ENCODE measurements at places on chromosomes 13 and 19.

DNA sequence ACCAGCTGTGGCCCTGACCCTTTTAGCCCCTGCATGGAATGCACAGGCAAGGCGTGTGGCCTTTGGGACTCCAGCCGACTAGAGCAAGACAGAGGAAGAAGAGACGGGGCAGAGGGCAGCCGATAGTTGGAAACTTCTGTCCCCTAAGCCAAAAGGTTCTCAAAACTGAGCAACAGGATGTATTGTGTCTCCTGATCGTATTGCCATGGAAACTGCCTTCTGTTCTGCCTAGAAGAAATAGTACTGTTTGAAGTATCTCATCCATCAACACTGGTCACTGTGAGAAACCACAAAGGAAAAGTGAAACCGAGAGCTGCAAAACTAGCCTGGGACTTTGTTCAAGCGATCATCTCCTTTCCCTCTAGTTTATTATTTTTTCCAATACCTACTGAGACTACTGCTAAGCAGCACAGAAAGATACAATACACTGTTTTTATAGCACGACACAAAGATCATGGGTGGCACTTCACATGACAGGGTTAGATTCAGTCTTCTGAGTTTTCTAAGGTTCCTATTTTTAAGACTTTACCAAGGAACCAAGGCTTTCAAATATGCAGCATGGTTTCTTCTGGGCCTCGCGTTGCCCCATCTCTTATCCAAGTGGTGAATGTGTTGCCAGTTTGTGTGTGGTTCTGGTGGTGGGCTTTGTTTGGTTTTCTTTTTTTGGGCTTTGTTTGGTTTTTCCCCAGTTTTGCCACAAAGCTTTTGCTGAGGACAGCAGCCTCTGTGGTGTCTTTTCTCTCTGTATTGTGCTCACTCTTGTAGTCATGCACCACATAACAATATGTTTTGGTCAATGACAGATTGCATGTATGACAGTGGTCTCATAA is 49.3 kb upstream of the GPR183 start:
- no peak for DNase-seq

DNA sequence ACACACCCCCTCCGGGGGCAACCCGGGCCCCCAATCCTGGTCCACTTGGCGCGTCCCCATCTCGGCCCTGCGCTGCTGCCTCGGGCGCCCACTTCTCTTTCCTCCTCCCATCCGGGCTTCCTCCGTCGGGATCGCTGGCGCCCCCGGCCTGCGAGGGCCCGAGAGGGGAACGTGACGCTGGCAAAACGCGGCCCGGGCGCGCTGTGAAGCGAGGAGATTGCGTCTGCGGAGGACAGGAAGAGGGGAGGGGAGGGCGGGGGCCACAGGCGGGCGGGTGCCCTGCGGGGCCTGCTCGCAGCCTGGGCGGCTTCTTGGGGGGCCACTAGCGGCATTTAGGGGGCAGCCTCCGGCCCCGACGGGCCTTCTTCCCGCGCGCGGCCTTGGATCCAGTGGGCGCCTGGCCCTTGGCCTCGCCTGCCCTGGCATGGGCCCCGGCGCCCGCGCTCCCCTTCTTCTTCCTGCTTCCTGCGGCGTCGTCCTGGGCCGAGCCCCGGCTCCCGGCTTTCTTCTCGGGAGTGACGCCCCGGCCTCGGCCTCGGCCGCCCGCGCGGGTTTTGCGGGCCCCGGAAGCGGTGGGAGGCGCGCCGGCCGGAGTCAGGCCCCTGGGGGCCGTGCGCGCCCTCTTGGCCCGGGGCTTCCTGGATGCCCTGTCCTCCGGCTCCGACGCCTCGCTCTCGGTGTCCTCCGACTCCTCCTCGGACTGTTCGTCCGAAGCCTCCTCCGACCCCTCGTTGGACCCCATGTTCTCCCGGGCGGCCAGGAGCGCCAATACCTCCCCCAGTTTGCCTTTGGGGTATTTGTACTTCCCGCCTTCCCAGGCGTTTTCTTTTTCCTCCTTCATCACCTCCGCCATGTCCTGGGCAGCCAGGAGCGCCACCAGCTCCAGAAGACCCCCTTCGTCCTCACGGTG is 2.2 kb downstream of the PNMA8B start:
- no peak for DNase-seq

DNA sequence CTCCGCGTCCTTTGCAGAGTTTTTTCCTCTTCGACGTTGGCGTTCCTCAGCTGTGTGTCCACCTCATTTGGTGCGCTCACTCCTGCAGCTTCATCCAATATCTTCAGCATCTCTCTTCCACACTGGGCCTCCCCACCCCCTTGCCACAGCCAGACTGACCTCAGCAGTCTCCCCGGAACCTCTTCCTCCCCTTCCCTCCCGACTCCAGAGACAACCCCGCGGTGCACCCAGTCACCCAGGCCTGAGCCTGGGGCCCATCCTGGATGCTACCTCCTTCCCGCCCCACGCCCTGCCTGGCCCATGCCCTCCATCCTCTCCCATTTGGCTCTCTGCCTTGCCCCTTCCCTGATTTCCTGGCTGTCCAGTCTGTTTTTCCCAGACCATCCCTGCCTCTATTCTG is 8.1 kb upstream of the C5AR2 start:
- no peak for DNase-seq

DNA sequence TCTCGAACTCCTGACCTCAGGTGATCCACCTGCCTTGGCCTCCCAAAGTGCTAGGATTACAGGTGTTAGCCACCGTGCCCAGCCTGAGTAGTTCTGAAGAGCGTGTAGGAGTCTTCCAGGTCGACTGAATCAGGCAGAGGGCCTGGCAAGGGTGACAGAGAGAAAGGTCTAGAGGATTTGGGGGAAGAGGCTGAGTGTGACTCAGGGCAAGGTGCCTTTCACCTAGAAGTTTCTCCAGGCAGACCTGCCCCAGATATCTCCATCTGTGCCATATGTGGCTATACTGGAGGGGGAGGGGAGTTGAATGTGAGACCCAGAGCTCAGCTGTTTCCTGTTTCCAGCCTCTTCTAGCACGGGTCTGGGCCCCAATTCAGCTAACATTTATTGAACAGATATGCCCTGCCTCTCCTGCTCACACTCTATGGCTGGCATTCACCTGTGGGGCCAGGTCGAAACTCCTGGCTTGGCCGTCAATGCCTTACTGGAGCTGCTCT is 1.3 kb downstream of the CCDC159 start:
- DNase-seq: no peak

DNA sequence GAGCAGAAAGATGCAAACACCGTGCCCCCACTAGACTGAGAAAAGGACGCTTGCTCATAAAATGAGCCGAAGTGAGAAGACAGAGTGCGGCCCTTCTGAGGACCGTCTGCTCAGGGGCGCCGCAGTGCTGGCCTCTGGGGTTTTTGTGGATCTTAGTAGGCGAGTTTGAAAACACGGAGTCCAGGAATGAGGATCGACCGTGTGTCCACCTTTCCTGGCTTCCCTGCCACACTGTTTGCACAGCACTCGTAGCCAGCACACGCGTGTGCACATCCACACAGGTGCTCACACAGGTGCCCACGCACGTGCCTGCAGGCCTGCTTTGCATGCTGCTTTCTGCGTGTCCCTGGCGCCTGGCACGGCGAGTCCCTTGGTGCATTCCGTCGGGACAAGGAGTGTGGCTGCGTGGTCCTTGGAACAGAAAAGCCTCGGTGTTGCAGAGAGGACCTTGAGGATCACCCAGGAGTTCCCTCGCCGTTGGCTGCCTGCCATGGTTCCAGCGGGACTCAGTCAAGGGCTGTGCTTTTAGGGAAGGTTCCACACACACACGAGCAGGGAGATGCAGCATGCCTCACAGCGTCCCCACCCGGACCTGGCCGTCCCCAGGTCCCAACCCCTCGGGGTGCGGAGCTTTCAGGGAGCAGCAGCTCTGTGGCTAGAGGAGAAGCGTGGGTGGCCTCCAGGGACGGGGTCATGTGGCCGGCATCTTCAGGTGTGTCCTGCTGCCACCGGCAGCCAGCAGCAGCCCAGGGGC is 10.1 kb upstream of the ZNF554 start:
- DNase-seq: no peak

GRCh38 chr13:100476963-100477362 is 111.6 kb downstream of the GGACT start:
- no peak for DNase-seq

DNA sequence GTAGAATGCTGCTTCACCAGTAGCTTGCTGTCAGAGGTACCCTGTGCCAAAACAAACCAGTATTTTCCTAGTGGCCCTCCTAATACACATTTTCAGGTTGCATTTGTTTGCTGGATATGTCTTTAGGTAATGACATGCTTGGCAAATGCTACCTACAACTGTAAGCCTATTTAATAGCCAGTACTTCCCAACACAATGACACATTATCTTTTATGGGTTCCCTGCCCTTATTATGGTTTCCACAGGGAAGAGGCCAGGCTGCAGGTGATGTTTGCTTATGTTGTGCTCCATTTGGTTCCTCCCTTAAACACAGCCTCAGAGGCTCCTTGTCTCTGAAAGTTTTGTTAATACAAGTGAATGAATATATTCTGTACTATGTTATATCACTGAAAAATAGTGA is 24.7 kb downstream of the FRY start:
- no peak for DNase-seq

GRCh38 chr19:19642506-19643157 is 825 bp downstream of the GMIP start:
- no peak for DNase-seq

DNA sequence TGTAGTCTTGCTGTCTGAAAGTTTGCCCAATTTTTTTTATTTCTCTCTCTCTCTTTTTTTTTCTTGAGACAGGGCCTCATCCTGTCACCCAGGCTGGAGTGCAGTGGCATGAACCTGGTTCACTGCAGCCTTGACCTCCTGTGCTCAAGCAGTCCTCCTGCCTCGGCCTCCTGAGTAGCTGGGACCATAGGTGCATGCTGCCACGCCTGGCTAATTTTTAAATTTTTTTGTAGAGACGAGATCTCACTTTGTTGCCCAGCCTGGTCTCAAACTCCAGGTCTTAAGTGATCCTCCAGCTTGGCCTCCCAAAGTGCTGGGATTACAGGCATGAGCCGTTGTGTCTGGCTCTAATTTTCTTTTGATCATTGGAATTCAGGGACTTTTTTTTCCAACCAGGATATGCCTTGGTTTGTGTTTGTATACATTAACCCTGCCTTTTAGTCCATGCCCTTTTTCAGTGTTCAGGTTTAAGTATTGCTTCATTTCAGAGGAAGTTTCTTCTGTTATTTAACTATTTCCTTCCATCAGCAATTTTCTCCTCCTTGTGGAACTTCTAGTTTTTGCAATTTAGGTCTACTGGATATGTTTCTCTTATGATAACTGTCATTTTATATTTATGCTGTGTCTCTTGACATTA is 201.4 kb downstream of the PCCA start:
- no peak for DNase-seq

DNA sequence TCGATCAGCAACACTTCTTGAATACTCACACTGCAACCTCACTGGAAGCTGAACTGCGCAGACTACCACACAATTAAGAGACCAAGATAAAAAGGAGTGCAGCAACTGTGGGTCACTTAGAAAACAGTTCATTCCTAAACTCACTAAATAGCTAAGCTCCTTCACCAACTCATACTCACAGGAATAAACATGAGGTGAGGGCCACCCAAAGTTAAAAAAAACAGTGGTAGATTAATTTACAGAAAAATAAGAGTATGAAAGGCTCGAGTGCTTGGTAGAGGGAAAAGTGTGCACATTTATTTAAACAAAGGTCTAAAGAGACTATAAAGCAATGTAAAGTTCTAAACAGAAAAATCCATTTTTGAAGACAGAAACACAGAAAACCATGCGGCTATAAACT is 7.6 kb downstream of the ANKRD10 start:
- DNase-seq: no peak

DNA sequence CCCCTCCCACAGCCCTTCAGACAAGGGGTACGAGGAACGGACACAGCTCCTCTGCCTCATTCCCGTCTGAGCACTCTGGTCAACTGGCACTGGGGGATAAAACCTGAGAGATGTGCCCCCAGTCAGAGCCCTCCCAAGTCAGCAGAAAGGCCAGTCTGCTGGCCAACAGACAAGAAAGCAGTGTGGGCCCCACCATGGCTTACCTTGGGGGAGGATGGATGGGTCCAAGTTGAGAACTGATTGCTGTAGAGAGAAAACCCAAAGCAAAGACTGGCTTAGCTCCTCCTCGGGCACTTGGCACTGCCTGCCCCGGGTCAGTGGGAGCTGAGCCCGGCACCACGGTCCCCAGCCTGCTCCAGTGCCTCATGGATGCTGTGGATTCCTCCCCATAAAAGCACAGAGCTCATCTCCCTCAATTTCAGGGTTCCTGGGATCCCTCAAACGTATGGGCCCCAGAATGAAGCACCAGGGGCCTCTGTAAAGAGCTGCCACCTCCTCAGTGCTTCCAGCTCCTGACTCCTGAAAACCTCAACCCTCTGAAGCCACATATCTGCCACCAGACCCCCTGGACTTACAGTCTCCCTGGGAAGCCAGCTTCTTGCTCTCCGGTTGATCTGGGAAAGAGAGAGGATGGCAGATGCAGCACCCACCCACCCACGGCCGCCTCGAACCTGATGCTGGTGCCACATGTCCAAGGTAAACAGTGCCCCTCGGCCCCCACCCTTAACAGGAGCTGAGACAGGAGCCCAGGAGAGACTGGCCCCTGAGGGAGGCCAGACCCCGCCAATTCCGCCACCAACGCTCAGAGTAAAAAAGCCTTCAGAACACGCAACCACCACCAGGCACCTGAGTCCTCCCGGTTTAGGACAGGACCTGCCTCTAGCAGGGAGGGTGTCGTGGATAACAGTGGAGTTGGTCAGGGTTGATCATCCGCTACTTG is 3.3 kb downstream of the KHSRP start:
- no peak for DNase-seq

- no peak for DNase-seq
Observed at GRCh38 chr13:40169476-40169875, 497.0 kb downstream of the FOXO1 start.

DNA sequence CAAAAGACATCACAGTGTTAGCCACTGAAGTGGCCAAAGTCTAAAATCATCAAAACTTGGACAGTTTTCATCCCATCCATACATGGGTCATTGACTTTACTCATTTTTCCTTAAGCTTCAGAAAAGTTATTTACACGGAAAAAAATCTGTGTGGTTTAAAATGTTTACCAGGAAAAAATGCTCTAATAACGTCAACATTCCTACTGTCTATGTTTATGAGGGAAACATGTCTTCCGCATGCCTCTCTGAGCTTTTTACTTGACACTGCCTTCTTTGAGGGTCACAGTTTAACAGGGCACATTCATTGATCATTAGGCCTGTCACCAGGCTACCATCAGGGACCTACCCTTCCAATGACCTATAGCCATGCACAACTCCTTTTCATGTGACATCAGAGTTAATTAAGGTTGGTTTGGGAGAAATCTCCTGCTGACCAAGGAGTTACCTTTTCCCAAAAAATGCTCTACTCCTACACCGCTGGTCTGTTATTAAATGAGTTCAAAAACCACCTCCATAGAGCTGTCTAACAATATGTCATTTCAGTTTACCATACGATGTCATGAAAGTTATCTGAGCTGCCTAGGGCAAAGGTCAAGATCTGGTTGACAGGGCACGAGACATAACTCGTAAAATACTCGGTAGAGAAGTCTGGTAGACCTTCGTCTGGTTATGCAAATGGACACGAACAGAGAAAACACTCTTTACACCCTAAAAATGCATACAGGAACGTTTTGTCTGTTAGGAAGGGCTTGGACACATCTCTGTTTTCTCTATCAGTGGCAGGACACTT is 17.8 kb downstream of the FLT1 start:
- no peak for DNase-seq

GRCh38 chr13:49652355-49653305 is 24.3 kb downstream of the ARL11 start:
- no peak for DNase-seq
